ENCODE measurements at places on chromosomes 16 and 17.

GRCh38 chr16:869823-870641 lies 69.5 kb upstream of the GNG13 start:
- no peak for DNase-seq

DNA sequence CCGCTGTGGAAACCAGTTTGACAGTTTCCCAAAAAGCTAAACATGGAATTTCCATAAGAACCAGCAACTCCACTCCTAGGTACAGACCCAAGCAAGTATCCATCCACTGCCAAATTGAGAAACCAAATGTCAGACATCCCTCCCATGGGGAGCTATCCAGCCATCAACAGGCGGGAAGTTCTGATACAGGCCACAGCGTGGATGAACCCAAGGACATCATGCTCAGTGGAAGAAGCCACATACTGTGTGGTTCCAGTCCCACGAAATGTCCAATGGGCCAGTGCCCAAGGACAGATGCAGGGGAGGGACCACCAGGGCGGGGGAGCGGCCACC lies 12.6 kb upstream of the BAIAP2 start:
- no peak for DNase-seq

DNA sequence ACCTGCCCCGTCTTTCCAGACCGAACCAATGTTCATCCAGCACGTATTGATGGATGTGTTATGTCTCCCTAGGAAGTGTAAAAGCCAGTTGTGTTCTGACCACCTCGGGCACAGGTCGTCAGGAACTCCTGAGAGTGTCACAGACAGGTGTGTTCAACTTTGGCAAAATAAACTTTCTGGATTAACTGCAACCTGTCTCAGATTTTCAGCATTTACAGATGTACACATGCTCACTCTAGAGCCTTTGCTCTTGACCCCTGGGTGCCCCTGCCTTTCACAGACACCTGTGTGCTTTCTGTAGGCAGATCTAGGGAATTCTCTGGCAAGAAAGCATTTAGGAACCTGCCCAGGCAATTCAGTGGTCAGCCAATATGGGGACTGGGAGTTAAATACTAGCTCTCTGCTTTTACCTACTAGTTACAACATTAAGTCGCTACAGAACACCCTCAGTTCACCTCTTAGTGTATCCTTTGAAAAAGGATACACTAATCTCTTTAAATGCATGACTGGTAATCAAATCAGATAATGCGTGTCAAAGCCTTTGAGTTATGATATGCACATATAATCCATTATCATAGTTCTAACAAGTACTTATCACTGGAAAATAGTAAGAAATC lies 188.9 kb downstream of the CPPED1 start:
- no peak for DNase-seq

- no peak for DNase-seq
These were observed 41.0 kb downstream of the STAT3 start for GRCh38 chr17:42347198-42347597.

GRCh38 chr16:67746846-67747245 lies 27.7 kb upstream of the GFOD2 start:
- DNase-seq, result no peak

GRCh38 chr17:58215685-58216084 lies 3.4 kb downstream of the MKS1 start:
- no peak for DNase-seq

DNA sequence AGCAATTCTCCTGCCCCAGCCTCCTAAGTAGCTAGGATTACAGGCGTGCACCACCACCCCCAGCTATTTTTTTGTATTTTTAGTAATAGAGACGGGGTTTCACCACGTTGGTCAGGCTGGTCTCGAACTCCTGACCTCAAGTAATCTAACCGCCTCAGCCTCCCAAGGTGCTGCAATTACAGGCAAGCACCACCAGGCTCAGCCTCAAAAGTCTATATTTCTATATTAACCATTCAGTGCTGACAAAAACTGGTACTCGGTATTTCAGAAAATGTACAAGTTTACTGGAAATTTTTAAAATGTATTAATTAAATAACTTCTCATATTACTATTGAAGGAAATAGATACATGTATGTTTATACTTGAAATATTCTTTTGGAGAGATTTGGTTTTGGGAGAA lies 1.4 kb upstream of the HEXD start:
- DNase-seq, result no peak

DNA sequence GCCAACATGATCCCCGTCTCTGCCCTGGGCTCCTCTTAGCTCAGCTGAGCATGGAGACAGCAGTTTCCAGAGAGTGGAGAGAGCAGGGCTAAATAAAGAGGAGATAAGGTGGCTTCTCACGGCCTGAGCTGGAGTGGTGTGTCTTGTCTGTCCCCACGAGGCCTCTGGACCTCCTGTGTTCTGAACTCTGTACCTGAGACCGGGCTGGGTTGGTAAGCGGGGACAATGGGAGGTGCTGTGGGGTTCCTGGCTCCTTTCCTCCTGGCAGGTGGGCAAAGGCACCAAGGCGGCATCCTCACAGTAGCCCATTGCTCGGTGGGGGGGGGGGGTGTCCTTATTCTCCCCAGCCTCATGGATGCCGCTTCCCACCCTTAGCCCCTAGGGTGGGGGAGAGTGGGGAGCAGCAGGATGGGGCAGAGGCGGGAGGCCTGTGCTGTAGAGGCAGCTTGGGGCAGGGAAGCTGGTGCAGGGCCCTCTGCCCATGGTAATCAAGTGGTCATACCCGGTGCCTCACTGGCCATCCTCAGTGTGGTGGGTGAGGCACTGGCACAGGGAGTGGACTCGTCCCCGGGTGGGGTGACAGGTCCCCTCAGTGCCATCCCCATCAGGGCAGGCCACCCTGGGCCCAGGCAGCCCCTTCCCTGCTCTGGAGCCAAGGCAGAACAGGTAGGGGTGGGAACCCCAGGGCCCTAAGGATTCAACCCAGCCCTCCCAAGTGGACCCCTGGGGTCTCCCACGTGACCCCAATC lies 2.8 kb downstream of the AANAT start:
- no peak for DNase-seq

GRCh38 chr16:88758227-88758943 lies 26.6 kb downstream of the PIEZO1 start:
- no peak for DNase-seq

GRCh38 chr17:55816532-55817396 lies 65.9 kb downstream of the PCTP start:
- DNase-seq, result no peak

DNA sequence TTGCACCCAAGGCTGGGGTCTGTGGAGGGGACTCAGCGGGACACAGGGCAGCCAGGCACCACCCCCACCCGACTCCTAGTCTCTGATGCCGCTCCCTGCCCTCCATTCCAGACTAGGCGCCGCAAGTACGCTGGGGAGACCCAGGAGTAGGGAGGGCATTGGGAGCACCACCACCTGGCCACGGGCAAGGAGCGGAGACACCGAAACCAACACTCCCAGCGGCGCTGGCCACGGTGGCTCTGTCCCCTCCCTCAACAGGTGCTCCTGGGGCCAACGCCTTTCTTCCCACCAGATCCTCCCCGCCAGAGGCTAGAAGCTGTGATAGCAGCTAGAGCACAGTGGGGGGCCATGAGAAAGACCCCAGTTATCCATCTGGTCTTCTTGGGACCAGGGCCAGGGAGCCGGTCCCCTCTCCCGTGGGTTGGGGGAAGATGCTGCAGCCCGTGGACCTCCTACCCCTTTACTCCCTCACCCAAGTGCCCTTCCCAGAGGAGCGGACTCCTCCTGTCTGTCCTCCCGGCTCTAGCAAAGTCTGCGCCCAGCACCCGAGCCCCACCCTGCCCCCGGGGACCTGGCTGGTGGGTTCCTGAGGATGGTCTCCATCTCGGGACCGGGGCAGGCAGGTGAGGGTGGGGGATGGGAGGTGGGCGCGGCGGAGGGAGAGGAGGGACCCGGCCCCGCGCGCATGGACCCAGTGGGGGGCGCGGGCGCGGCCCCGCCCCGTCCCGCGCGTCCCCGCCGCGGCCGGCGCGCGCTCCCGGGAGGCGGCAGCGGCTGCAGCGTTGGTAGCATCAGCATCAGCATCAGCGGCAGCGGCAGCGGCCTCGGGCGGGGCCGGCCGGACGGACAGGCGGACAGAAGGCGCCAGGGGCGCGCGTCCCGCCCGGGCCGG lies at the start of gene SYNGR3:
TSS of gene SYNGR3 (plus strand) at position 762 of the 892 bp plus-strand sequence. CDS start 133 bp downstream, outside the sequence.
- no peak for DNase-seq

DNA sequence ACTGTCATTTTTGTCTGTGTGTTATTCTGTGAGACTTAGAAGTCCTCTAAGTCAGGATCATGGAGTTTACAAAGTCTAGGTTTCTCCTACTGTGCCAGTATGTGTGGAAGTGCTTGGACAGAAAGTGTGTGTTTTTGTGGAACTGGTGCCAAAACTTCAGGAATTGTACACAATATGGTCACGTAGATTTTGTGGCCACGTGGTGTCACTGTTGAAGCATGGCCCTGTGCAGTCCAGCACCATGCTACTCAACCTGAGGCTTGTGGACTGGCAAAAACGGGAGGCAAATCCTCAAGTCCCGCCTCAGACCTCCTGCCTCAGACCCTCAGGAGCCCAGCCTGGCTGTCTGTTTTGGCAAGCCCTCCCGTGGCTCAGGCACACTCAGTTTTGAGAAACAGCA lies 16.7 kb upstream of the ALKBH5 start:
- no peak for DNase-seq

GRCh38 chr16:4626396-4626795 lies 1.8 kb downstream of the MGRN1 start:
- no peak for DNase-seq

GRCh38 chr17:56744721-56745120 lies 89.0 kb downstream of the C17orf67 start:
- no peak for DNase-seq

DNA sequence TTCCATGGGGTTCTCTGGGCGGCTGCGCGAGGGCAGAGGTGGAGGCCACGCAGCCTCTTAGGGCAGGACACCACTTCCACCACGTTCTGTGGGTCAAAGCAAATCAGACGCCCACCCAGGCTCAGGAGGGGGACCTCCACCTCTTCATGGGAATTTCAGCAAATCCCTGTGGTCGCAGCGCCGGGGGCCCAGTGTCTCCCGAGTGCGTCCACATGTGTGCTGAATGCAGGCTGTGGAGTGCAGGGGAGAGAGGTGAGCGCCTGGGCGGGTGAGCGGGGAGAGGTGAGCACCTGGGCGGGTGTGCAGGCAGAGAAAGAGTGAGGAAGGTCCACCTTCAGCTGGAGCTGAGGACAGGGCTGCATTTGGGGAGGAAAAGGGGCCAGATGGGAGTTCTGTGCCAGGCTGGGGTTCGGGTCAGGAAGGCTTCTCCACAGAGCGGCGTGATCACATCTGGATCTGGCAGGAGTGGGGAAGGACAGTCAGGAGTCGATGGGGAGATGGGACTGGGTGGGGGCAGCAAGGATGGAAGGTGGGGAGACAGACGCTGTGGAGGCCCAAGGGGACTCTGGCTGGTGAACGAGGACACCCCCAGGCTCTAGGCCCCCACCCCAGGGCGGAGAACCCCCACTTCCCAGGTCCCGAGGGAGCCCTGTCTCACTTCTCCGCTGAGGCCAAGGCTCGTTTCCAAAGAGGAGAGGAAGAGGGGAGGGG lies 36.8 kb upstream of the CBFA2T3 start:
- DNase-seq, result no peak

DNA sequence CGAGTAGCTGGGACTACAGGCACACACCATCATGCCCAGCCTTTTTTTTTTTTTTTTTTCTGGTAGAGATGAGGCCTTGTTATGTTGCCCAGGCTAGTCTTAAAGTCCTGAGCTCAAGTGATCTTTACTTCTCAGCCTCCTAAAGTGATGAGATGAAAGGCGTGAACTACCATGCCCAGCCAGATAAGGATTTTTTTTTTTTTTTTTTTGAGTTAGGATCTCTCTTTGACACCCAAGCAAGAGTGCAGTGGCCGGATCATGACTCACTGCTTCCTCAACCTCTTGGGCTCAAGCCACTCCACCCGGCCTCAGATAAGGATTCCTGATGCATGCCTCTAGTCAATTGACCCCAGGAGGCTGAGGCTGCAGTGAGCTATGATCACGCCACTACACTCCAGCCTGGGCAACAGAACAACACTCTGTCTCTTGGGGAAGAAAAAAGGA lies 11.2 kb upstream of the PLEKHG4 start:
- no peak for DNase-seq

DNA sequence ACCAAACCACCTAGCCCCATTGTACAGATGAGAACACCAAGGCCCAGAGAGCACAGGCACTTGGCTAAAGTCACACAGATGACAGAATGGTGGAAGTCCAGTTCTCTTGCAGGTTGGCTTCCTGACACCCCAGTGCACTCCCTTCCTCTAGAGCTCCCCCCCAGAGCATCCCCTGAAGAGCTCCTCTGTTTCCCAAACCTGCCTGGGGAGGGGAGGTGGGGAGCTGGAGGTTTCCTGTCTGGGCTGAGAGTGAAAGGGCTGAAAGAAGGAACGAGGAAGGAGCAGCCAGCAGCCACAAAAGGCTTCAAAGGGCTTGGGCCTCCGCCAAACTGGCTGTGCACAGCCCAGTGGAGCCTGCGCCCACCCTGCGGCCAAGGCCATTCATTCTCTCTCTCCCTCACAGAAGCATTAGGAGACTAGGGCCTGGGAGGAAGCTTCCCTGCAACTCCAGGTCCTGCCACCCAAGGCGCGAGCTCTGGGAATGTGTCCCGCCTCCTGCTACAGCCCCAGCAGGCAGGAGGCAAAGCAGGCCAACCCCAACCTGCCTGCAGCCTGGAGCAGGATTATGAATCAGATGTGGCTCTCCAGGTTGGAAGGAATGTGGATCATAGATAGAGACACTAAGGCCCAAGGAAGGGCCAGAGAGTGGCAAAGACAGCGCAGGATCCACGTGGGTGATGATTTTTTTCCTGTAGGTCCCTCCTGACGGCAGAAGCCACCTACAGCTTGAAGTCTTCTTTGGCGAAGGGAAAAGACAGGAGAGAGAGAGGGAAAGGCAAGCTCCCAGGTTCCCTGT lies 913 bp downstream of the SLC13A5 start:
- peak; percentile 47 for DNase-seq

DNA sequence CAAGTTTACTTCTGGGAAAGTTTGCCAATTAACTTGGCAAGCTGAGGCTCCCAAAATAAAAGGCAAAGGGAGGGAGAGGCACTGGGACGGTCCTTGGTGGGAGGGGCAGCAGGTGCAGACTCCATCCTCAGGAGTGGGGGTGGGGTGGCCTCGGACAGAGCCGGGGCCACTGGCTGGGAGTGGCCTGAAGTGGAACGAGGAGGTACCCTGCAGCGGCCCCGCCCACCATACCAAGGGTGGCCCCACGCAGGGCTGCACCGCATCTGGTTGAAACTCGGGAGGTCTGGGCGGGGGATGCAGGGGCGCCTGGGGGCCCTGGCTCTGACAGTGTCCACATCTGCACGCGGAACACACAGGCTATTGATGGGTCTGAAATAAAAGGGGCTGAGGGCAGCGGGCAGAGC lies 42.4 kb upstream of the SLC38A10 start:
- no peak for DNase-seq

GRCh38 chr16:50202926-50203624 lies 50.0 kb downstream of the TENT4B start:
- DNase-seq, result no peak

- no peak for DNase-seq
These were observed 14.7 kb upstream of the ST6GALNAC1 start for GRCh38 chr17:76658242-76658662.

- no peak for DNase-seq
These were observed 1418.3 kb downstream of the CDH11 start for GRCh38 chr16:63703612-63704011.

Measured in nucleus accumbens (tissue), 56 donors.